ENCODE measurements at places on chromosomes 3 and 15.

- DNase-seq = no peak
These were observed 14.7 kb downstream of the THBS1 start for GRCh38 chr15:39595338-39596221.

DNA sequence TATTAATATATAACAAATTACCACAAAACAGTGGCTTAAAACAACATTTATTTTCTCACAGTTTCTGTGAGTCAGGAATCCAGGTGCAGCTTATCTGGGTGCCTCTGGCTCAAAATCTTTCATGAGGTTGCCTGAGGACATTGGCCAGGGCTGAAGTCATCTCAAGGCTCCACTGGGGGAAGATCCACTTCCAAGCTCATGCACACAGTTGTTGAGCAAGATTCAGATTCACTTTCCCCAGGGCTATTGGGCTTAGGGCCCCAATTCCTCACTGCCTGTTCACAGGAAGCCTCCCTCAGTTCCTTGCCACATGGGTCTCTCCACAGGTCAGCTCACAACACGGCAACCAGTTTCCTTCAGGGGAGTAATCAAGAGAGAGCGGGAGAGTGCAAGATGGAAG is 35.0 kb downstream of the RFTN1 start:
- no peak for DNase-seq

DNA sequence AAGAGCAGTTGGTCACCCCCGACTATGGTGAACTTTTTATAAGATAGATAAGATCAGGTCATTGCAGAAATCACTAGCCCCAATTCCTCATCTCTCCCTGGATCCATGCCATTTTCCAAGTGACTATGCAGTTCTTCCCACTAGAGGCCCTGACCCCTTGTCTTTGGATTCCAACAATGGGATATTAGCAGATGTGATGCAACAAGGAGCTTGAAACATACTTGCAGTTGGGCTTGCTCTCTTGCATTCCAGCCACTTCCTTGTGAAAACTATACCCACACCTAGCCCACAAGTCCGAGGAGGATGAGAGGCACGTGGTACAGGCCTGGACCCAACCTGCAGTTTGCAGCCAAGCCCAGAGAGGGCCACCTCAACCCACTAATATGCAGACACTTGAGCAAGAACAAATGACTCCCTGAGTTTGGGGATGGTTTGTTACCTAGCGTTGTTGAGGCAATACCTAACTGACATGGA is 60.6 kb downstream of the SUCLG2 start:
- DNase-seq = no peak

- DNase-seq = no peak
These were observed 109.1 kb downstream of the LPP start for GRCh38 chr3:188262913-188263683.

DNA sequence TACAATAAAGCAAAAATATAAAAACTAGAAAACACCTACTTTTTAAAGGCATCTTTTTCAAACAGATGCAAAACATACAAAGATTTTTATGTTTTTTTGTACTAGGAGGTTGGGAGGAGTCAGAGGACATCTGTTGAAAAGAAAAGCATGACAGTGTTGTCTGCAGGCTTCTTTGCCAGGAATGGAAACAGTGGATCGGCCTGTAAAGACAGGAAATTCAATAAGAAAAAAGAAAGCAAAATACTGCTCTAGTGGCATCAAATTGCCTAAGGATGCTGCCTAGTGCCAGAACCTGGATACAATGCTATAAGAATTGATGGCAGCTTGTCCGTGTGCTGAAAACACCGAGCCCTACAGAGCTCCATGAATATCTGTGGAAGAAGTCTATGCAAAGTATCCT is 69.9 kb downstream of the TBC1D5 start:
- no peak for DNase-seq

GRCh38 chr3:197305854-197306253 is 7.4 kb upstream of the DLG1 start:
- no peak for DNase-seq

DNA sequence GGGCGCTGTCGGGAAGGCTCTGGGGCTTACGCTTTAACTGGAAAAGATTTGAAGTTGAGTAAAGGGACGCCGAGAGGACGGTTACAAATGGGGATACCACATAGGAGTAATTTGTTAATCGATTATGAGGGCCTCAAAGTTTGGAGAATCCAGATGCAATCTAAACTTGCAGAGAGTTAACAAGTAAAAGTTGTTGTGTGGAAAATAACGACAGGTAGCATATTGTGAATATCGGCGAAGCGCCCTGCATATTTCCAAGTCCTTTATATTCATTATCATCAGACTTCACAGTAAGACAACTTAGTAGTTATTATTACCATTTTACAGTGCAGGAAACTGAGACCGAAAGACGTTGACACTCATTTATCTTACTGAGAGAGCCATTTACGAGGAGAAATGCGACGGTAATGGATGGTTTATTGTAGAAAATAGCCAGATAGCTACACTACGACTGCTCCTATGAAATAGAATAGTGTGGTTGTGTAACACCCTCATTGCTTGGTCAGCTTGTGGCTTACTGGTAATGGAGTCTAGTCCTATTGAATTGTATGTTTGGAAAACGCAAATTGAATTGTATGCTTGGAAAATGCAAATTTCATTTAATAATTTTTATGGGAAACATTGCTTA is 700 bp downstream of the MKRN2 start:
- no peak for DNase-seq

DNA sequence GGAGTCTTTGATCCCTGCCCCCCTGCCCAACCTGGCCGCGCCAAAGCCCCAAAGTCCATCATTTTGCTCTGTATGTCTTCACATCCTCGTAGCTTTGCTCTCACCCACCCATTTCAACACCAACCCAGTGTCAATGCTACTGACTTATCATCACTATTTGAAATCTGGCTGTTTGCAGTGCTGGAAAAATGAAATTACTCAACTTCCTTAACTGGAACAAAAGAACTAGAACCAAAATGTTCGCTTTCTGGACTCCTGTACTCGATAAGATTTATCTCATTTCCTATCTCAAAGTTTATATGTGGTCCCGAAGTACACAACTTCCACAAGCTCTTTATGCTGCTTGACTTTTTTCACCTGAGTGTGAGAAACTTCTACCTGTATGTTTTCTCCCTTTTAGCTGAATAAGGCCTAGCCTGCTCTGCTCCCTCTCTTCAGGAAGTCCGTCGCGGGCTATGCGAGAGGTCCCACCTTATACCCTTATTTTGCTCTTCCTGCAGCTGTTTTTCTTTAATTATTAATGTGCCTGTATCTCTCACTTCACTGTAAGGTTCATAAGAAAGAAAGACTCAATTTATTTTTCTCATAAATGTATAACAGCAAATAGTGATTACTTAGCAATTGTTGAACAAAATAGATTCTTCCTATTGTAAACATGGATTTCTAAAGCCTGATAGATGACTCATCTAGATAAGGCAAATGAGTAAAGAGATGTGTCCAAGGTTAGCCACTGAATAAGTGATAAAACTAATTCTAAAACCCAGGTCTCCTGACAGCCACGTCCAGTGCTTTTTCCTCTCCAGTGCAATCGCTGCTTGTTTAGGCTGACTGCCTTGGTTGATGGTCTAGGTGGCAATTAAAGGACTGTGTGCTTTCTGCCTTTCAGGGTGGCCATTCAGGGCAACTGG is 464.1 kb upstream of the TPRG1 start:
- no peak for DNase-seq

DNA sequence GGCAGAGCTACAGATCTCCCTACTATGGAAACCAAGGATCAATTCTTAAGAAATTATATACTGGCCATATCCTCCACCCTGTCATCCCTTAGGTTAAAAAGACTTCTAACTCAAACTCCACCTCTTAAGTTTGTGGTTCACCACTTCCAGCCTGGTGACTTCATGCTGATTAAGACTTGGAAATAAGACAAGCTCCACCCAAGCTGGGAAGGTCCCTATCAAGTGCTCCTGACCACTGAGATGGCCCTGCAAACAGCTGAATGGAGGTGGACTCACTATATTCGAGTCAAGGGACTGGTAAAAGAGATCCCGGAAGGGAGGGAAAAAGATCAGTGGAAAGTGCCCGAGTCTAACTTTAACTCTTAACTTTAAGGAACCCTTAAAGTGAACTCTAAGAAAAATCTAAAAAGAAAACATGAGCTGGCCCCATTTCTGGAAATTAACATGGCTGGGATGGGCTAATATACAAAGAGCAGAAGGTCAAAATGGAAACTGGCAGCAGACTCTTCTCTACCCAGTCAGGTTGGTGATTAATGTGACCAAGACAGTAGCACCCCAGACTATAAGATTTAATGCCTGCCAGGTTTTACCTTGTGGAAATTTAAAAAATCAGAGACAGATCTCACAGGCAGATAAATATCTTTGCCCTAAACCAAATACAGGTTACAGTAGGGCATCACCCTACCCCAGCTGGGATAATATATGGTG is 43.9 kb downstream of the PPCDC start:
- no peak for DNase-seq
